ENCODE measurements at places on chromosomes 3 and 15. TPM values are rescaled to one million over a fixed set of nuclear protein-coding genes. Genes with fewer than 3 reads are reported as not detected.

SNX22 gene
- total RNA-seq: 9.4 TPM

GOLGA6B gene
- total RNA-seq: not detected

RBPMS2 gene
- total RNA-seq: 0.19 TPM

TMEM108 gene
- total RNA-seq: 0.33 TPM

LRRC31 gene
- 0.09 TPM for total RNA-seq

GCSAM gene
- 40.1 TPM for total RNA-seq

AMOTL2 gene
- total RNA-seq: 3.6 TPM

PARP9 gene
- 48.8 TPM for total RNA-seq

HYKK gene
- total RNA-seq: 2.2 TPM

RAB43 gene
- 12.8 TPM for total RNA-seq

CNTN6 gene
- 0.52 TPM for total RNA-seq

LTF gene
- total RNA-seq: 44.2 TPM

P2RY13 gene
- total RNA-seq: 4.8 TPM

BCL2A1 gene
- 30.5 TPM for total RNA-seq

BNIP2 gene
- total RNA-seq: 63.9 TPM

GNAT1 gene
- total RNA-seq: 0.05 TPM

CSK gene
- 39.2 TPM for total RNA-seq

FES gene
- 8.3 TPM for total RNA-seq

RHCG gene
- total RNA-seq: 0.85 TPM

C3orf22 gene
- not detected for total RNA-seq

IL20RB gene
- total RNA-seq: 0.94 TPM
